ENCODE measurements at places on chromosomes 6 and 20.

GRCh38 chr6:46118157-46118556, 11.6 kb upstream of the ENPP4 start:
- DNase-seq: no peak

GRCh38 chr6:168290095-168290494, 29.5 kb downstream of the DACT2 start:
- DNase-seq: no peak

- no peak for DNase-seq
Observed at GRCh38 chr6:112113918-112114317, 26.5 kb downstream of the FAM229B start.

- no peak for DNase-seq
Observed at GRCh38 chr6:150346346-150346745, 22.5 kb upstream of the IYD start.

- DNase-seq: no peak
Observed at GRCh38 chr6:111976139-111976538, 77.8 kb upstream of the CCN6 start.

GRCh38 chr6:168782187-168782751, 341.3 kb downstream of the SMOC2 start:
- no peak for DNase-seq

DNA sequence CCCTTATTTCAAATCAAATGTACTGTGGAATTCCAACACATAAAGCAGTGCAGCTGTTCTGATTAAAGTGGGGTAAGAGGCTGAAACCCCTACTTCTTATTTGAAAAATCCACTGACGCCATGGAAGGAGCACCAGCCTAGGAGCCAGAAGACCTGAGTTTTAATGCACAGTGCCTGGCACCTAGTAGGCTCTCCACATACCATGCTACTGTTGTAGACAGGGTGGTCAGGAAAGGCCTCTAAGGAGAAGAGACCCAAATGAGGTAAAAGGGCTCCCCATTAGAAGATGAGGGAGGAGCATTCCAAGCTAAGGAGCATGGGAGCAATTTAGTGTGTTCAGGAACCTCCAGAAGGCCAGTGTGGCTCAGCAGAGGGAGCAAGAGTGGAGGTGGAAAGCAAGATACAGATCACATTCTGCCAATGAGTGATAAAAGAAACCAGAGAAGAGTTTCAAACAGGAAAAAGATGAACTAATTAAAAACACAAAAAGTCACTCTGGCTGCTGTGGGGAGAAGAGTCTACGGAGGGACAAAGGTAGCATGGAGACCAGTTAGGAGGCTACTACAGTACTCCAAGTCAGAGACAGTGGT, 11.8 kb upstream of the ZNF76 start:
- DNase-seq: no peak

- DNase-seq: no peak
Observed at GRCh38 chr20:48458601-48459385, 369.0 kb downstream of the PREX1 start.

GRCh38 chr20:34058831-34059230, 53.2 kb downstream of the EIF2S2 start:
- DNase-seq: no peak

DNA sequence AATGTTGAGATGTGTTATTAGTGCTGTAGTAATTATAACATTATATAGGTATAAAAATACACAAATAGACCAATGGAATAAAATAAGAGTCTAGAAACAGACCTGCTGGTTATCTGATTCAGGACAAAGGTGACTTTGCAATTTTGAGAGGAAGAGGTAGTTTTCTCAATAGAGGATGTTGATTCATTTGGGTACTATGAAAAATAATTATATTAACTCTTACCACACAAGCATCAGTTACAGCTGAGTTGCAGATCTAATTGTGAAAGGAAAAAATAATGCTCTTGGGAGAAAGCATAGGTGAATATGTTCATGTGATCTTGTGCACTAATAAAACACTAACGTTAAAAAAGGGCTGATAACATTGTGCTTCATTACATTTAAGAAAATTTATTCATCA, 103.0 kb downstream of the BCKDHB start:
- DNase-seq: no peak

- DNase-seq: no peak
Observed at GRCh38 chr20:2858591-2858990, 14.7 kb upstream of the PTPRA start.

DNA sequence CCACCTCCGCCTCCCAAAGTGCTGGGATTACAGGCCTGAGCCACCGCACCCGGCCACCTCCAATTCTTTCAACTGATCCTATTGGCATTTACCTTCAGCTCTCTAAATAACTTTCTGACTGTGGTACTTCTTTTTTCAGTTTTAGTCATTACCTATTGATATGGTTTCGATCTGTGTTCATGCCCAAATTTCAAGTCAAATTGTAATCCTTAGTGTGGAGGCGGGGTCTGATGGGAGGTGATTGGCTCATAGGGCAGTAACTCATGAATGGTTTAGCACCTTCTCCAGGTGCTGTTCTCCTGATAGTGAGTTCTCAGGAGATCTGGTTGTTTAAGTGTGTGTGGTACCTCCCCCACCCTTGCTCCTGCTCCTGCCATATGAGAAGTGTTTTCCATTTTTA, 140.9 kb downstream of the LPA start:
- no peak for DNase-seq

DNA sequence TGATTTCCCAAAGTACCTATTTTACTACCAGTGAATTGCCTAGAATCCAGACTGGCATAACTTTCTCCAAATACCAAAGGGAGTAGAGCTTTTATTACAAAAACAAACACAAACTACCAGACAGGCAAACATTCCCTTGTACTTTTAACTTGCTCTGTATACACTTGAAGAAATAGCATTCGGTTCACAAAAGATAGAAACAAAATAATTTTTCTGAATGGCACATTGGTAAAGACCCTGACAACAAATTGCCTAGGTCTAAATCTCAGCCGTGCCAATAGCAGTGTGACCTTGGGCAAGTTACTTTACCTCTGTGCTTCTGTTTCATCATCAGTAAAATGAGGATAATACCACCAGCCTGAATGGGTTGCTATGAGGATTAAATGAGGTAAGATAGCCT, 15.9 kb downstream of the ARHGAP18 start:
- no peak for DNase-seq
